ENCODE measurements at places on chromosomes 3 and 15. TPM values are rescaled to one million over a fixed set of nuclear protein-coding genes. Genes with fewer than 3 reads are reported as not detected.

DNA sequence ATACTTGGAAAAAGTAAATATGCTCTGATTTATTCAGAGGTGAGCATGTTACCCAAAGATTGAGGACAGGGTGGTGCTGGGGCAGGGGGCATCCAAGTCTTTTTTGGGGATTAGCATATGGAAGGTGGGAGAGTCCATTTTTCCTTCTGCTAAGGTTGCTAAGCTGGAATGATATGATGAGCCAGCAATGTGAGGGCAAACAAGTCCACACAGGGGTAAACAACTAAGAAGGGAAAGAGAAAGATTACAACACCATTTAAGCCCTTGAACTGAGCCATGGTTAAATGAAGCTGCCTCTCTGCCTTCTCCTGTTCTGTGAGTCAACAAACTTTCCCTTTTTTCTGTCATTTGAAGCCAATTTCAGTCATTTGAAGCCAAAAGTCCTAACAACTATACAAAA lies 89.0 kb downstream of the RPL22L1 start:
- DNase-seq, result no peak

- DNase-seq, result no peak
These were observed 9.8 kb downstream of the PLEKHO2 start for GRCh38 chr15:64851503-64851840.

The AGBL1 gene
- total RNA-seq, result not detected

The CCR1 gene
- 3.8 TPM for total RNA-seq

The NRROS gene
- total RNA-seq, result 3.1 TPM
